NCI-H1417 treated with DMSO at 0.1 percent for 48 hours (cell line): ENCODE measurements at places on chromosomes 11 and 22.

DNA sequence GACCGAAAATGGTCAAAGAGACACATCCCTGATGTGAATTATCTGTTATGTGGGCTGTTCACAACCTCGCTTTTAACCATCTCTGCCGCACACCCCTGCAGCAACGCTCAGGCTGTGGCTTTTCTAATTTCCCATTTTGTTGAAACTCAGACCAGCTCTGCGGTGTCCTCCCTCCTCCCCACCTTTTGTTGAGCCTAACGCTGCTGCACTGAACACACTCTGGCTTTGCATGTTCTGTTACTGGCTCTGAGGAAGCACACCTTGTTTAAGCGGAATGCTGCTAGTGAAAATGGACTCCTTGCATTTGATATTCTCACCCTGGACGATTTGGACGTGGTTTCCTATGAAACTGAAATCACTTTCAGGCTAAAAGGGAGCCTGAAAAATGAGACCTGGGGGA is 198.5 kb upstream of the MTNR1B start:
- no peak for DNase-seq

DNA sequence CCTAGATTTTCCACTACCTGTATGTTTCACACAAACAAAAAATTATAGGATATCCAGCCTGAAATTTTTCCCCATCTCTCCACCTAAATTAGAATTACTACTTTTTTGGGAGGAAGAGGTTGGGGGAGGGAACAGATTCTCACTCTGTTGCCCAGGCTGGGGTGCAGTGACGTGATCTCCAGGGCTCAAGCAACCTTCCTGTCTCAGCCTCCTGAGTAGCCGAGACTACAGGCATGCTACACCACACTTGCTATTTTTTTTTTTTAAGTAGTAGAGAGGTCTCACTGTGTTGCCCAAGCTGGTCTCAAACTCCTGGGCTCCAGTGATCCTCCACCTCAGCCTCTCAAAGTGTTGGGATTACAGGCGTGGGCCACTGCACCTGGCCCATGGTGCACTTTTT is 9.5 kb downstream of the JAML start:
- DNase-seq, result no peak

- no peak for DNase-seq
Observed at GRCh38 chr22:48441553-48441850, 1386.2 kb downstream of the BRD1 start.

DNA sequence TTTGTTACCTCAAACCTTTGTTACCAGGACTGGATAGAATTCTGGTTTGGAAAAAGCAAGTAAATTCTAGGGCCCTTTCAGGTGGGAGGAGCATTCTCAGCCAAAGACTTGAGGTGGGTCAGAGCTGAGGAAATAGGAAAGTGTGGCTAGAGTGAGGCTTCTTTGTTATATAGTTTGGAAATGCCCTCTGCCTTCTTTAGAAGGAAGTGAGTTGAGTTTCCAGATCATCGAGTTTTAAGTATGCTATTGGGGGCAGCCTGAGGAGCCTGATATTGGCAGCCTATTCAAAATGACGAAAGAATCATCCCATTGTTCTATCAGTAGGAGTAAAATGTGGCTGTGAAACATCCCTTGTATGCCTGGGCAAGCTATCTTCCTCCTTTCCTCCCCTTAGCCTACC is 134.1 kb downstream of the ARHGAP42 start:
- no peak for DNase-seq

GRCh38 chr11:44645827-44646226 is 80.4 kb downstream of the CD82 start:
- DNase-seq, result no peak

DNA sequence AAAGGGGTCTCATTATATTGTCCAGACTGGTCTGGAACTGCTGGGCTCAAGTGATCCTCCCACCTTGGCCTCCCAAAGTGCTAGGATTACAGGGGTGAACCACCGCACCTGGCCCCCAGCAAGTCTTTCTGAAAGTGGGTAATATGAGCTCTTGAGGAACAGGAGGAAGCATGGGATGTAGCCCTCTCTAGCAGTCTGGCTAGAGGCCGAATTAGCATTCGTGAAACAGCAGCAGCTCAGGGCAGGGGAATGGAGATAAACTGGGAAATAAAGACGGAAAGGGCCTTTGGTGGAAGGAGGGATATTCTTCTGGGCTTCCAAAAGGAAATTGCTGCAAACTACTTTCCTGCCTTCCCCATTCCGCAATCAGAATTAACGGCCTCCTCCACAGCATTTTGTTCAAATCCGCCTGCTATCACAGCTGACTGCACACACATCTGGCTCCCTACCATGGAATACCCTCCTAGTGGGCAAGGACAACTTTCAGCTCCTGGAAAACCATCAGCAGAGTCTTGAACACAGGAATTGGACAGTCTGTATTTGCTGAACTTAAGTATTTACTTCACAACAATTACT is 44.3 kb downstream of the MICAL3 start:
- no peak for DNase-seq

DNA sequence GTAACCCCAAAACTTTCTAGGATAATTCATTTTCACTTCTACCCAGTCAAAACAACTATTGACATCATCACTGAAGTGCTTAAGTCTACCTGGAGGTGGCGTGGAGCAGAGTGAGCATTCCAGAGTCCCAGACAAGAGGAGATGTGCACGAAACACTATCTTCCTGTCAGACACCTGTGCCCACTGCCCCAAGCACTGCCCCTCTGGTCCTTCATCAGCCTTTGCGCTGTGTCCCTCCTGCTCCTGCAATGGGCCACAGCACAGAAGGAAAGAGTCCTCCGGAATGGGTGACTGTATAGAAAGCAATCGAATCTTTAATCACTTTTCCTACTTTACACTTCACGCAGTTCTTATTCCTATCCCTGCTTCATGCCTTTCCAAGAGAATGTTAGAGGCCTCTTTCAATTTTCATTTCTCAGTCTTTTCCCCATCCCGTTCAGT is 512 bp upstream of the GRIA4 start:
- DNase-seq, result peak; percentile 5

- no peak for DNase-seq
Observed at GRCh38 chr11:44304091-44305025, 5.6 kb downstream of the ALX4 start.

- no peak for DNase-seq
Observed at GRCh38 chr22:36285545-36285944, 32.6 kb downstream of the APOL1 start.

- DNase-seq, result no peak
Observed at GRCh38 chr11:63663809-63664208, 7.4 kb downstream of the ATL3 start.

DNA sequence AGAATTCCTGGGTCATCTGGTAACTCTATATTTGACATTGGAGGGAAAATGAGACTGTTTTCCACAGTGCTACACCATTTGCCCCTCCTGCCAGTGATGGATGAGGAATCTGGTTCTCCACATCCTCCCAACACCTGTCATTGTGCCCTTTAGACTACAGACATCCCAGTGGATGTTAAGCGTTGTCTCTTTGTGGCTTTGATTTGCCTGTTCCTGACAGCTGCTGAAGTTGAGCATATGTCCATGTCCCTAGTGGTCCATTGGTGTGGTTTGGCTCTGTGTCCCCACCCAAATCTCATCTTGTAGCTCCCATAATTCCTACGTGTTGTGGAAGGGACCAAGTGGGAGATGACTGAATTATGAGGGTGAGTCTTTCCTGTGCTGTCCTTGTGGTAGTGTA is 88.5 kb downstream of the BRD1 start:
- no peak for DNase-seq

- no peak for DNase-seq
Observed at GRCh38 chr11:70569996-70570692, 171.8 kb downstream of the CTTN start.

DNA sequence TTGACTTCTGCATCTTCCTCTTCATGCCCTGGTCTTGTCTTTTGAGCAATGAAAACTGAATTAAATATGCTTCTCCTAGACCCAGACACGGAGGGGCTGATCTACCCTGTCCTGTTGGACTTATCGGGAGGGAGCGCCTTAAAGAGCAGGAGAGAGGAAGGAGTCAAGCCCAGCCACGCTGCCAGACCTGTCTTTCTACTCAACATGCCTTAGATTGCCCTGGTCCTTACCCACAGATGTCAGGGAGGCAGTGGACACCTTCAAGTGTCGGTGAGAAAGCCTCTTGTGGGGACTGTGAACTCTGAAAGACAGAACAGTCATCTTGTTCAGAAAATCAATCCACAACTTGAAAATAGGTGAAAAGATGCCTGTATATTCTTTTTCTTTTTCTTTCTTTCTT is 61.8 kb downstream of the IRAG1 start:
- DNase-seq, result no peak

GRCh38 chr11:68954836-68955606 is 25.8 kb downstream of the MRGPRD start:
- DNase-seq, result no peak

- peak; percentile 81 for DNase-seq
Observed at GRCh38 chr22:44586999-44587736, 89.1 kb upstream of the RTL6 start.
